Right renal pelvis (tissue), 4 donors: ENCODE measurements at places on chromosomes 16 and 17.

DNA sequence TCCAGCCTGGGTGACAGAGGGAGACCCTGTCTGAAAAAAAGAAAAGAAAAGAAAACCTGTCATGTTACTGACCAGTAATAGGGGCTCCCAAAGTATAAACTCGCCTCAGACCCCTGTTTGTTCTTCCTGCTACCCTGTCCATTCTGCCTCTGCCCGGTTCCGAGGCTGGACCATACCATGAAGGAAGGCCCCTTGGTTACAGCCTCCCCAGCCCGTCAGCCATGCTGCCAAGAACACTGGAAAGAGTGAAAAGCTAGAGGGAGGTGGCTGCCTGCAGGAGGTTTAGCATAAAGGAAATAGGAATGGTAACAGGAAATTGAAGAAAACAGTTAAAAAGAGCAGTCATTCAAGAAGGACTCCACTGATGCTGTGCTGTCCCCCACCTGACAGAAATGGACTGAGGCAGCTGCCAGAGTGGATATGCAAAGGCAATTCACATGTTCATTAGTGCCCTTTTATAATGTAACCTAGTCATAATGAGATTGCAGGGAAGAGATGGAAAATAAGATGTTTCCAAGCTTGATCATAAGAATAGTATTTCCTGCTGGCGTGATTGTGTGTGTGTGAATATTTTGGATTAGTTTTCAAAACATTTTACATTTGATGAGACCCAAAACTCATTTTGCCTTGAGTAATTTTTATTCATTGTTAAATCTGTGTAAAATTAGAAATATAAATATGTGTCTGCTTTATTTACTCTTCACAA is 102.6 kb downstream of the GOSR1 start:
- no peak for DNase-seq

- no peak for DNase-seq
These were observed 79.9 kb downstream of the TOX3 start for GRCh38 chr16:52466994-52467393.

DNA sequence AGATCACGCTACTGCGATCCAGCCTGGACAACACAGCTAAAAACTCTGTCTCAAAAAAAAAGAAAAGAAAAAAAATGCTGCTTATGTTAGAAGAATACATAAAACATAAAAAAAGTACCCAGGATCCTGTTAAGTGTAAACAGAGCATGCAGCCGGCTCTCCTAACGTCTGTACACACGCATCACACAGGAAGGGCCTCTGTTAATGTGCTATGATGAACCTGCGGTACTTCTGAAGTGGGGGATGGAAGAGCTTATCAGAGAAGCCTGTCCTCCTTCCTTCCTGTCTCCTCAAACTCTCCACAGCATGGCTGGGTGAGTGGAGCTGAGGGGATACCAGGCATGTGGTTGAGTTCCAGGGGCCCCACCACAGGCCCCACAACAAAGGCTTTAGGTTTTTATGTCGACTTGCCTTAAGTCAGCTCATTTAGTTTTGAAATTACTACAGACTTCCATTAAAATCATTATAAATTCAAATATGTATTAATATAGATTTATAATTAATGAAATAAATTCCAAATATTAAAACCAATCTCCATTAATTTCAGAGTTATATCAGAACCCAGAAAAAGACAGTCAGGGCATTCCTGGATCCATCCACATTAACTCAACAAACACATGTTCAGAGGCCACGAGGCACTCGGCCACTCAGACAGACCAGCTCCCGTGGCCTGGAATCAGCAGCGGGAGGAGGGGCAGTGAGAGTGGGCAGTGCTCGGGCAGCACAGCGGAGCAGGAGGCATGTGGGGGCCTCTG is 11.7 kb downstream of the CCDC57 start:
- no peak for DNase-seq

- no peak for DNase-seq
These were observed 15.9 kb downstream of the HSD17B2 start for GRCh38 chr16:82050909-82051357.

- no peak for DNase-seq
These were observed 16.8 kb upstream of the CCDC182 start for GRCh38 chr17:57761887-57762286.

DNA sequence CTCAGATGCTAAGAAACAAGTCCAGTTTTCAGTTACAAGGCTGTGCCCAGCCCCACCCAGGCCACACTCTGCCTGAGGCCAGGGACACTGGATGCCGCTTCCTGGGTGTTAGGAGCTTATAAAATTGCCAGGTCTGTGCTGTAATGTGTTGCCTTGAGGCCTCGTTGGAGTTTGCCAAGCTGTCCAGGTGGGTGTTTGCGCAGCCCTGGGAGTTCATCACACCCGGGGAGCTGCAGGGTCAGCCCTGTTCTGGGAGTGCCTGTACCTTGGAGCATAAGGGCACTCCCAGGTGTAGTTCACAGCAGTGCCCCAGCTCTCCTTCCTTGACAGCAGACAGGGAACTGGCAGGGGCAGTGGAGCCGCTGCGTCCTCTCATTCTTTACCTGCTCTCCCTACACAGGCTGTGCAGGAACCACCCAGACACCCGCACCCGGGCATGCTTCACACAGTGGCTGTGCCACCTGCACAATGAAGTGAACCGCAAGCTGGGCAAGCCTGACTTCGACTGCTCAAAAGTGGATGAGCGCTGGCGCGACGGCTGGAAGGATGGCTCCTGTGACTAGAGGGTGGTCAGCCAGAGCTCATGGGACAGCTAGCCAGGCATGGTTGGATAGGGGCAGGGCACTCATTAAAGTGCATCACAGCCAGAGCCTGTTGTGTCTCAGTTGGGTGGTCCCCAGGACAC is 1.6 kb downstream of the GFER start:
- DNase-seq = no peak

DNA sequence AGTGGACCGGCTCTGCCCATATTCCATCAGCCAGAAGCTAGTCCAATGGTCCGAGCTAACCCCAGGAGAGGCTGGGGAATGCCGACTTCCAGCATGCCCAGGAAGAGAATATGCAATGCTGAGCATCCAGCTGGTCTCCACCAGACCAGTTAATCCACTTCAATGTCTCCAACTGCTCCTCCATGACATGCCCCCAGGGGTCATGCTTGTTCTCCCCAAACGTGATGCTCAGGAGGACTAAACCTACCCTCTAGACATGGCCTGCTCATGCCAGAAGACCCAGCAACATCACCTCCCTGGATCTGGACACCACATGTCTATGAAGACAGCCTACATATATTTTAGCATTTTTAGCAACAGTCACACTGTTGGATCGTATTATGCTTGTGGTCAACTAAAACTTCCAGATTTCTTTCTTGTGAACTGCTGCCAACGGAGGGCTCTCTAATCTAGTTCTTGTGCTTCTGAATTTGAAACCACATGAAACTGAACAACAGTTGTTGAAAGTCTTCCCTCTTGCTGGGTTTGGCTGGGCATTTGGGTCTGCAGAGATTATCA is 245.1 kb downstream of the SOX9 start:
- DNase-seq = no peak

DNA sequence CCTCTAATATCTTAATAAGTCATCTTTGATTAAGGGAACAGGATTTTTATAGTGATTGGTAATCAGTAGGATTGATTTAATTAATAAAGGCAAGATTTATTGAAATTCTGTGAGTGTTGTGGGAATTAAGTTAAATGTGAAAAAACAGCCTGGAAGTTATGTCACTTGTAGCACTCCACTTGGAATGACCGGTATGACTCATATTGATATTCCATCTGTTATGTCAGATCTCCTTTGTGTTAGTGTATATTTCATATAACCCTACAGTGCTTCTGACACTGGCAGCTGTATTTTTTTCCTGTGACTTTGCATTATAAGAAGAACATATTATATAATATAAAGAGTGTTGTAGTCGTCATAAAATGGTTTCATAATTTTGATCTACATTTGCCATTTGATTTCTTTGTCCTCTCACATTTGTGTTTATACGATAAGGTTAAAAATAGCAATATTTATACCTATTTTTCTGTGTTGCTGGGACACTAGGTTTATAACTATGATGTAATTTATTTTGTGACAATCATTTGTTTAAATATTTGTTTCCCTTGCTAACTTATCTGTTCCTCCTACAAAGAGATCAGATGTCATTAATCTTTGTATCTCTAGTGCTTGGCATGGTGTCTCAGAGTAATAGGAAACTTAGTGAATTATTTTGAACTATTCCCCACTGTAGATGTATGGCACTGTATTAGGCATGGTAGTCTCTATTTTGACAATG is 249.0 kb downstream of the BCAS3 start:
- no peak for DNase-seq

DNA sequence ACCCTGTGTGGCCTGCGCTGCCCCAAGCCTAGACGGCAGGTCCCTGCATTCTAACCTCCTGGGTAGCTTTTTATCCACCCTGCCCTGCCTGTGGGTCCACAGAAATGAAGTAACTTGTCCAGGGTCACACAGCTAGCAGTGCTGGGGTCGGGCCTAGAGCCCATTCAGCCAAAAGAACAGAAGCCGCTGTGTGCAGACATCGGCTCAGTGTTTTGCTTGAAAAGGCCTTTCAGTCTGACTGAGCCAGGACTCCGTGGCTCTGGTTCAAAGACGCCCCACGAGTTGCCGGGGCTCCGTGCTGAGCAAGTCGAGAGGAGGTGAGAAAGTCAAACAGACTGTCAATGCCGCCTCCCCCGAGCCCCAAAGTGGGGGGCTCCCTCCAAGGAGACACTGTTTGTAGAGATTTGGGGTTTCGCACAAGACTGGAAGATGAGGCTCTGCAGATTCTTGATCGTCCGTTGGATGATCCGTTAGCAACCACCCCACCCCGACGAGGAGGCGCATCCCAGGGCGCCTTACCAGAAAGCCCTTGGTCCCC is 226.2 kb downstream of the NTN1 start:
- no peak for DNase-seq

DNA sequence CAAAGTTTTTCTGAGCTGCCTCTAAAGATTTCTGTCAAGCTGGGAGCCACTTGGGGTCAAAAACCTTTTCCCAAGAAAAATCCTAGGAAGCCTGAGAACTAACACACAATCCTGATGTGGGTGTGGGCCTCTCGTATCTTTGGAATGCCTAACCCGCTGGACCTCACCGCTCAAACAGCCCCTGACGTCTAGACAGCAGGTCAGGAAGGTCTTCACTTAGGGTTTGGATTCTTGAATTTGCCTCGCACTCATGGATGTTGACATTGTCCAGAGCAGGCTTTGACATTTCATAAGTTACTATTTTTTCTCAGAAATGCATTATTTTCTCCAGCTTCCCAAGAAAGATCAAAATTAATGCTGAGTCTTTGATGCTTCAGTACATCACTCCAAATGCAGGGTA is 18.9 kb downstream of the TEX2 start:
- no peak for DNase-seq

GRCh38 chr16:4790871-4791270 is 2.7 kb upstream of the SEPTIN12 start:
- no peak for DNase-seq

DNA sequence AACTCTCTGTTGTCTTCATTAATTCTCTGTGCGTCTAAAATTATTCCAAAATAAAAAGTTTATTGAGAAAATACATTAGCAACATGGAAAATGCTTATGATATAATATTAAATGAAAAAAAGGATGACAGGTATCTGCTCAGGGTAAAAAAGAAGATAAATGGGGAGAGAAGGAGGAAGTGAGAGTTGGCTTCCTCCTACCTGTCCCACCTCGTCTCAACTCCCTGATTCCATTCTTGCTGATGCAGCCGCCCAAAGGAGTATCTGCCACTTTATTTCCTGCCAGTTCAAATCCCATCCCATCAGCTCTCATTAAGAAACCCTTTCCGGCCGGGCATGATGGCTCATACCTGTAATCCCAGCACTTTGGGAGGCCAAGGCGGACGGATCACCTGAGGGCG is 72.5 kb upstream of the ALOX12 start:
- no peak for DNase-seq

DNA sequence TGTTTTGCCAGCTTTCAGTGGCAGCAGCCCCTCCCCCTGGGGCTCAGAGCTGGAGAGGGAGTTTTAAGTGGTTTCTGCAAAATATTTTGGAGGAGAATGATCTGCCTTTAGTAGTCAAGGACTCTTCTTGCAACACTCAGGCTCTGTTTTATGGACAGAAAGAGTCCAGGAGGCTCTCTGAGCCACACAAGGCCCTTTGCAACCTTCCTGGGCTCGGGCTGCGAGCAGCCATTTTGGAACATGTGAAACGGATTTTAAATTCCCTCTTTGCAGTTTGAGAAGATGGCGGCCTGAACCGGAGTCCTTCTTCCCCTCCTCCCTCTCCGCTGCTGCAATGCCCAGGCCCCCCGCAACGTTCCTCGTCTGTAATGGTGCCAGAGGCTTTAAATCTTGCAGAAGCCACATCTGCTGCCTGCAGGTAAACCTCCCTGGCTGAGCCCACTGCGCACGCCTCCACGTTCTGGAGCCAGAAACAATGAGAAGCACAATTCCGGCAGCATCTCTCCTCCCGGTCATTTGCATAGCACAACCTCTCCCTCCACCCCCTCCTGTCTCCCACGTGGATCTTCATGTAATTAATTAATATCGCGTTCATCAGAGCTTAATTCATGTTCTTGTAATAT is 386.1 kb downstream of the SEC14L1 start:
- no peak for DNase-seq

- peak; percentile 57 for DNase-seq
These were observed 6.6 kb downstream of the PHB1 start for GRCh38 chr17:49407981-49408501.

DNA sequence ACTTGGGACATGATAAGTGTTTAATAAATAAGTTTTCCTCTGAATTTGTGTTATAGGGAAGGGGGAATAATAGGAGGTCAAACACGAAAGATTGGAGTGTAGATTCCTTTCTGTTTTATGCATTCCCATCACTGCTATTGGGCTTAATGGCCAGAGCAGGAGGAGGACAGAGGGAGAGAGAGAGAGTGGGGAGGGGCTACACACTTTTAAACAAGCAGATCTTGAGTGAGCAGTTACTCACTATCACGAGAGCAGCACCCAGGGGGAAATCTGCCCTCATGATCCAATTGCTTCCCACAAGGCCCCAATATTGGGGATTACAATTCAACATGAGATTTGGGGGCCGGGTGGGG is 505.0 kb downstream of the GRIN2A start:
- DNase-seq = no peak

GRCh38 chr16:23945243-23945642 is 109.5 kb downstream of the PRKCB start:
- DNase-seq = no peak
